ENCODE measurements at places on chromosomes 4 and X. TPM values are rescaled to one million over a fixed set of nuclear protein-coding genes. Genes with fewer than 3 reads are reported as not detected.
A peak's percentile ranks its signal among the peaks of the same experiment; 100 is the strongest.

DNA sequence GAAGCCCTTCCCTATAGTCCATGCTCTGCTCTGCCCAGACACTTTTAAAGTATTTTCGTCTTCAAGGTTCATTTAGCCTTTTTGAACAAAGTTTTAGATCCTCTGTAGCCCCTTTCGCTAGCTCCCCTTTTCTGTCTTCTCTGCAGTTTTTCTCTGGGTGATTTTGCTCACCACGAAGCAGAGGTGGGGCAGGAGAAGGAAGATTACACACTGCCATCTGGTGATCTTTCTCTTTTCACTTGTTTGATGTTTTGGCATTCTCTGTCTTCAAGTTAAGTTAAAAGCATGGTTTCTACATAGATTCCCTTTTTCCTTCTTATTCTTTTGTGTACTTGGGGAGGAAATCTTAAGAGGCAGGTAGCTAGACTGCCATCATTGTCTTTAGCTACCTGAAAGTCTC lies 43.9 kb downstream of the CC2D2A start:
- no peaks in the 10 kb centered on the region for H3K27me3 ChIP-seq
- no peak overlapping the region for H3K4me3 ChIP-seq
- DNase-seq, result no peak
- H3K36me3 ChIP-seq, result peaks cover 4% of the 10 kb centered on the region
- H3K4me1 ChIP-seq, result no peaks in the 10 kb centered on the region

- no peaks in the 10 kb centered on the region for H3K4me1 ChIP-seq
- H3K27ac ChIP-seq, result no peak overlapping the region
- no peaks in the 10 kb centered on the region for H3K36me3 ChIP-seq
These were observed 634.2 kb upstream of the NR3C2 start for GRCh38 chr4:149076401-149076800.

- no peak overlapping the region for H3K27ac ChIP-seq
- H3K27me3 ChIP-seq, result peaks cover 11% of the 10 kb centered on the region
- DNase-seq, result no peak
- no peaks in the 10 kb centered on the region for H3K4me1 ChIP-seq
- no peaks in the 10 kb centered on the region for H3K36me3 ChIP-seq
- H3K4me3 ChIP-seq, result no peak overlapping the region
These were observed 12.8 kb upstream of the TNIP2 start for GRCh38 chr4:2768921-2769336.

The CHST7 gene
- 9.5 TPM for total RNA-seq

DNA sequence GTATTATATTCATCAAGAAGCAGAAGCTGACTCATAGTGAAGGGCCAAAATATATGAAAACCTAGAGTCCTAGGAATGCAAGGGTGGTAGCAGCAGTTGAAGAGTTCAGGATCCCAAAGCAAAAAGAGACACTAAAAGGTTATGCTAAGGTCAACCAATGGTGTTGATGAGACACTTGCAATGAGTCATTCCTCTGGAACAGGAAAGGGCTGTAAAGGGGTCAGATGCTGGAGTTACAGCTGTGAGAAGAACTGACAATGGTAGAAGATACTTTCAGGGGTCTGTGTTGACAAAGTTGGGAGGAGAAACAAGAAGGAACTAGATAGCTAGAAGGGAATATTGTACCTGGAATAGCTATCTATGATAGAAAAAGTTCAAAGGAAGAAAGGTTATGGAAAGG lies 47.5 kb downstream of the ZGRF1 start:
- no peaks in the 10 kb centered on the region for H3K36me3 ChIP-seq
- DNase-seq, result no peak
- H3K27ac ChIP-seq, result no peak overlapping the region

DNA sequence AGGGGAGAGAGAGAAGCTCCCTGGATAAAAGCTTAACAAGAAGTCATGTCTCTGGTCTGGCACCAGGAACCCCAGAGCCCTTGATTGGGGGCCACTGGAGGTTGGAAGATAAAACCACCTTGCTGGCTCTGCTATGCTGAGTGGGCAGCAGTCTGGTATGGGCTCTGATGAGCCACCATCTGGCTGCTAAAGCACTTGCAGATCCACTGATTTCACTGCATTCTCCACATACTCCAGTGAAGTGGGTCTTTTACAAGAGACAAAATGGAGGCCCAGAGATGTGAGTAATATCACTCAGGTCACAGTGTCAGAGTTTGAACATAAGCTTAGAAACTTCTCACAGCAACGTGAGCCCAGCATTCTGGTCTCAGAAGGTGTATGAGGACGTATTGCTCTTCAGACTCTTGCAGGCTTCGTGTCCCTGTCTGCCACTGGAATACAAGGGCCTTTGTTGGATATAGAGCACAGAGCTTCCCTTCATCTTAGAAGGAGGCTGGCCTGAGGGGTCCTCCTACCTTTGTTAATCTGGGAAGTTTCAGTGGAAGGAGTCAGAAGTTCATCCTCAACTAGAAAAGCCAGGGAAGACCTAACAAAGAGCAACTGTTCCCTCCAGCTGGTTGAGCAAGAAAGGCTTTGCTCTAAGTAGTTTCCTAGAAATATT lies 11.8 kb downstream of the CLDN2 start:
- DNase-seq, result no peak
- H3K4me3 ChIP-seq, result peak overlapping the region; percentile 39
- H3K27ac ChIP-seq, result peak overlapping the region; percentile 88
- no peaks in the 10 kb centered on the region for H3K27me3 ChIP-seq

DNA sequence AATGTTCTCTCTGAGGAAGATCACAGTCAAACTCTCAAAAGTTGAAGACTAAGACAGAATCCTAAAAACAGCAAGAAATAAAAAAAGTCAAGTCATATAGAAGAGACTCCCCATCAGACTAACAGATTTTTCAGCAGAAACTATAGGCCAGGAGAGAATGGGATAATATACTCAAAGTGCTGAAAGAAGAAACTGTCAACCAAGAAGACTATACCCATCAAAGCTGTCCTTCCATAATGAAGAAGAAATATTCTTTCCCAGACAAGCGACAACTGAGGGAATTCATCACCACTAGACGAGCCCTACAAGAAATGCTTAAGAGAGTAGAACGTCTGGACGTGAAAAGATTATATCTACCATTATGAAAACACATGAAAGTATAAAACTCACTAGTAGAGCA lies 22.0 kb downstream of the TLR6 start:
- DNase-seq, result no peak
- H3K4me1 ChIP-seq, result no peaks in the 10 kb centered on the region
- H3K27me3 ChIP-seq, result no peaks in the 10 kb centered on the region

- peak; percentile 46 for DNase-seq
- no peaks in the 10 kb centered on the region for H3K27me3 ChIP-seq
- peak overlapping the region; percentile 64 for H3K27ac ChIP-seq
- no peaks in the 10 kb centered on the region for H3K36me3 ChIP-seq
- H3K4me1 ChIP-seq, result peaks cover 44% of the 10 kb centered on the region
These were observed 38.4 kb downstream of the NAP1L5 start for GRCh38 chr4:88659055-88659889.

GRCh38 chr4:188078116-188078515 lies 31.3 kb downstream of the TRIML2 start:
- DNase-seq, result no peak
- H3K27me3 ChIP-seq, result no peaks in the 10 kb centered on the region
- no peak overlapping the region for H3K4me3 ChIP-seq
- no peak overlapping the region for H3K27ac ChIP-seq
